ENCODE measurements at places on chromosomes 3 and 15.

- no peak for DNase-seq
These were observed 75.5 kb downstream of the CCR1 start for GRCh38 chr3:46132565-46132964.

DNA sequence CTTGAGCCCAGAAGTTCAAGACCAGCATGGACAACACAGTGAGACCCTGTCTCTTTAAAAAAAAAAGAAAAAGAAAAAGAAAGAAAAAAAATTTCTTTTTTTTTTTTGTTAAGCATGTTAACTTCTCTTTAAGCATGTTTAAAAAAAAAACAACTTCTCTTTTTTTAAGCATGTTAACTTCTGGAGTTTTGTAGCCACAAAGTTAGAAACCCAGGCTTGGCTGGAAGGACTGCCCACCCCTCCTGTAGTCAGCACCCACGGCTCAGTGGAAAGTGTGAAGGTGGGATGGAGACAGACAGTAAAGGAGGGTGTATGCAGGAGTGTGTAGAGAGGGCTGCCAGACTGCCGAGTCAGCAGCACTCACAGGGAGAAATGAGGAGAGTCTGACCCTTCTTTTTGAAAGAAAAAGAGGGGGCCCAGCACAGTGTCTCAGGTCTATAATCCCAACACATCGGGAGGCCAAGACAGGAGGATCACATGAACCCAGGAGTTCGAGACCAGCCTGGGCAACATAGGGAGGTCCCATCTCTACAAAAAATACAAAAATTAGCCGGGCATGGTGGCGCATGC is 33.2 kb downstream of the GOLGA8S start:
- DNase-seq = no peak

DNA sequence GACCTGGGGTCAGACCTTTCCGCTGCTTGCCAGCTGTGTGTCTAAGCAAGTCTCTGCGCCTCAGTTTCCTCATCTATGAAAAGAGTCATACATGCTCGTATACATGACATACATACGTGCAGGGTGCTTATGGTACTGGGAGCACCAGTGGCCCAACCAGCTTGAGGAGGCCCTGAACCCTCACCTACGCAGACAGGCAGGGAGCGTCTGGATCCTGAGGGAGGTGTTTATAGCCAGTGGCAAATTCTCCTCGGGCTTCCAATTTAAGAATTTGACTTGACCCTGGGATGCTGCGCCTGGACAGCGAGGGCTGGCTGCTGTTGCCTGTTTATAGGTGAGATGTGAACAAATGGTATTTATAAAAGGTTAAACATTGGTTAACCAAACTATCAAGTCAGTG is 17.7 kb upstream of the FGD5 start:
- DNase-seq = no peak

- no peak for DNase-seq
These were observed 136.1 kb upstream of the IGSF10 start for GRCh38 chr3:151596940-151597339.

DNA sequence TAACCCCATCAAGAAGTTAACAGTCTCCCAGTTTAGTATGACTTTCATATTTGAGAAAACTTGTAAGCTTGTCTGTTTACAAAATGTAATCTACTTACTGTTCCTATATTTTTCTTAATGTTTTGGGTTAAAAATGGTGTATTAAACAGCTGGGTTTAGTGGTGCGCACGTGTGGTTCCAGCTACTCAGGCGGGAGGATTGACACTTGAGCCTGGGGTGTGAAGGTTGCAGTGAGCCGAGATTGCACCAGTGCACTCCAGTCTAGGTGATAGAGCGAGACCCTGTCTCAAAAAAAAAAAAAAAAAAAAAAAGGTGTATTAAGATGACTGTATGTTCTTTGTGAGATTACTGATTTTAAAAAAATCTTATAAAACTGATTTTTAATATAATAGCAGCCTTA is 69.3 kb downstream of the BBX start:
- DNase-seq = no peak

DNA sequence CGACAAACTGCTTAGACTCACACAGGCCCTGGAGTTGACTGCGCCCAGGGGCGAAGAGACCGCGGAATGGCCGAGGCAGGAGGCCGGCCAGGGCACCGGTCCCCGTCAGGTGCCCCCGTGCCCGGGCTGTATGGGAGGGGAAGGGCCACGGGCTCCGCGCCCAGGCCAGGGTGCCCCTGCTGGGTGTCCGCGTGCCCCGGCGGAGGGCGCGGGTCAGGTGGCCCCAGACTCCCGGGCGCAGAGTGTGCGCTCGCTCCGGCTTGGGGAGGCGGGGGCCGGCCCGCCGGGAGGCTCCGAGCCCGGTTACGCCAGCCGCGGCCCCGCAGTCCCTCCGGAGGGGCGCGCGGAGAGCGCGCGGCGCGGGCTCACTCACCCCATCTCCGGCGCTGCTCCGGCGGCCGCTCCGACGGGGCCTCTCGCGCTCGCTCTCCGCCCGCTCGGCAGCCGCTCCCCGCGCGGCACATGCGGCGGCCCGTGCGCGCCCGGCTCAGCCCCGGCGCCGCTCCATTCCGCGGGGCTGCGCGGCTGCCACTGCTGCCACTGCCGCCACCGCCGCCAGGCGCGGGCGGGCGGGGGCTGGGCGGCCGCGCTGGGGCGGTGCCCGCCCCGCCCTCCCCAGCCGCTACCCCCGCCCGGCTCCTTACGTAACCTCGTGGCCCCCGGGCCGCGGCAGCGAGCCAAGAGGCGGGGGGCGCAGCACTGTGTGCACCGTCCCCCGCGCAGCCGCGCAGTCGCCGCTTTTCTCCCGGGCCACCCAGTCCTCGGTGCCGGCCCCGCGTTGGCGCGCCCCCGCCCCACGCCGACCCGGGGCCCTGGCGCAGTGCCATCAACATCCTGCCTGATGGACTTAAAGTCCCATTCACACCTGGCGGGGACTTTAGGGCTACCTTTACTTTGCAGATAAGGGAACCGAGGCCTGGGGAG is at the start of gene HOMER2:
HOMER2 (minus strand) TSS at position 563 of the 924 bp plus-strand sequence; CDS start at position 378, 185 bp downstream.
- DNase-seq = no peak

DNA sequence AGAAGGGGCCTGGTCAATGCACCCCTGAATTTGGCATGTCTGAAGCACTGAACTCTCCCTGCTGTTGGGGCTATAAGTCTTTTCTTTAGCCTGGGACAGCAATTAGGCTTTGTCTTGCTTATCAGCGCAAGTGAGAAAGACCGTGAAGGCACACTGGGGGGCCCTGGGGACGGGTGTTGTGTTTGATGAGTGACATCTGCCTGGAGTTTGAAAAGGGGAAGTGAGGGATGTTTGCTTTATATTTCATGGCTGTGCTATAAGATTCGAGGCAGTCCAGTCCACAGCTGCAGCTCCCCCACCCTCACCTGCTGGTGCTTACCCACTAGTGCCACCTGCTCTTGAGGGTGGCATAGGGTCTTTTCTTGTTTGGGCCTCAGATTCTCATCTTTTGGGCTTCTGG is 44.8 kb downstream of the CEMIP start:
- DNase-seq = no peak

DNA sequence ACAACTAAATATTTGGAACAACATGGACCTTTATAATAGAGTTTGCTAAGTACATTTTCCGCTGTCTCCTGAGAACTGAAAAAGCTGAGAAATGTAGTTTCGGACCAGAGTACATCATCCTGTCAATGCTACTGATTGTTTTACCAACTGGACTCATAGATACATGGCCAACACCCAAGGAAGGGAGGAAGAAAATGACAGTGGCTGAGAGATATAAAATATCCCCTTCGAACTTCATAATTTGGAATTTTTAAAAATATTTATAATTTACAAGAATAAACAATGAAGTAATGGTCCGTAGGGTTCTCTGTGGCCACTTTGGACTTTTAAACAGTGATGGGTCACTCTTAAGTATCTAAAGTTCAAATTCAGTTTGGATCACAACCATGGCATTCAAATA is 1042.7 kb downstream of the MCTP2 start:
- DNase-seq = no peak

DNA sequence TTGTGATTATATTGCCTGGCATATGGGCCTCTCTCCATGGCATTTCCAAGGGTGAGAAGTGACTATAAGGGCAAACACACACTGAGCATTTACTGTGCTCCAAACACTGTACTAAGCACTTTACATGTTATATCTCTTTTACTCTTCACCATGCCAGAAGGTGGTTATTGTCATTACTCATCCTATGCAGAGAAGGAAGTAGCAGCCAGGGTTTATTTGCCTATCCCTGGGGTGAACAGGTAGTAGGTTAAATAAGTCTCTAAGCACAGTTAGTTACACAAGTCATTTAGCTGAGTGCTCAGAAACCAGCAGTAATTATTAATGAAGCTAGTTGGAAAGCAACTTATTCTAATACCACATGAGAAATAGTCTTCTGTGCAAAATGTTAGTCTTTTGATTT is 109.9 kb upstream of the SYNPR start:
- DNase-seq = no peak

DNA sequence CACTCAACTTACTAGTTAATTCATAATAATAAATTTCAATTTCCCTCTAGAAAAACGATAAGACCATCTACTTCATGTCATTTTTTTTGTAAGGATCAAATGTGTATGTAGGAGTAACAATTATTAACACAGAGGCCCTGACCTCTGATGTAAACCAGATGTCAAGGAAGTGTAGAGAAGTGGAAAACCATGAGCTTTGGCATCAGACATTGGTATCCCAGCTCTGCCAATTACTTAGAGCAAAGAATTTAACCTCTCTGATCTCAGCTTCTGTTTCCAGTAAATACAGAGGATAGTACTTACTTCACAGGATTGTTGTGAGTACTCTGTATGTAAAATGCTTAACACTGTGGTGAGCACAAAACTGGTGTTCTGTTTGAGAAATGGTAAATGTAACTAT is 17.5 kb downstream of the AQR start:
- no peak for DNase-seq

DNA sequence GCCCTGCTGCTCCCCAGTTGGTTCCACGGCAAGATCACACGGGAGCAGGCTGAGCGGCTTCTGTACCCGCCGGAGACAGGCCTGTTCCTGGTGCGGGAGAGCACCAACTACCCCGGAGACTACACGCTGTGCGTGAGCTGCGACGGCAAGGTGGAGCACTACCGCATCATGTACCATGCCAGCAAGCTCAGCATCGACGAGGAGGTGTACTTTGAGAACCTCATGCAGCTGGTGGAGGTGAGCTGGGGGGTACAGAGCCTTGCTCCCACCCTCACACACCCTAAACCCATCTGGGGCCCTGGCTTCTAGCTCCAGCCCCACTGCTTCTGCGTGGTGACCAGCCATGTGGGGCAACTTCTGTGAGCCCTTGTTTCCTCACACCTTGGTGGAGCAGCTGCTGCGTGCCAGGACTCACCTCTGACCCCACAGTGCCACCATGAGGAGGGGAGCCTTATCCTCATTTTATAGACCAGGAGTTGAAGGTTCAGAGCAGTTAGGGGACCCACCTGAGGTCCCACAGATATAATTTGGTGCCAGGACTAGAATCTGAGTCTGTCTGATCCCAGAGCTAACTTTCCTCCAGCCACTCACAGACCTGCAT is 13.3 kb upstream of the LMAN1L start:
- no peak for DNase-seq

DNA sequence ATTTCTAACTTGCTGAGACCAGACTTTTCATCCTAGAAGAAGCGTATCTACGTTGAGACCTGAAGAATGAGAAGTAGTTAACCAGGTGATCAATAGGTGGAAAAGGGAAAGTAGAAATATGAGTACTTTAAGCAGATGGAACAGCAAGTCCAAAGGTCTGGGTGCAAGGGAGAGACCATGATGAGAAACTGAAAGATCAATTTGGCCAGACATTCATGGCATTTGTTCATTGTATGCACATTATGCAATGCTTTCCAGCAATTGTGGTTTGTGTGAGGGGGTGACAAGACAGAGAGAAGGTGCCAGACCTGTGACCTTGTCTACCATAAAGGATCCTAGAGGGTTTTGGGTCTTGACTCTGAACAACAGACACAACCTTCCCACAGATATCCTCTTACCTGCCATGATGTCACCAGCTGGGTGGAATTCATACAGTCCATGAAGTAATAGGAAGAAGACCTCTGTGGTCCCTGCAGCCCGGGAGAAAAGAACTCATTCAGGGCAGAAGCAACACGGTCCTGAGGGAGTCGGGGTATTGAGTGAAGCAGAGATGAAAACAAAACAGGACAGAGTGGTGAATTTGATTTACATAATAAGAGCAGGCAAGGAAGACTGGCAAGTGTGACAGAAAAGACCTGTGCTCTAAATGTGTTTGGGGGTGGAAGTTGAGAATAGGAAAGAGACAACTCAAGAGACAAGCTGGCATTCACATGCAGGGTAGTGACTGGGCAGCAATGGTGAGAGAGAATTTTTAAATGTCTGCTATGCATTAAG is 63.4 kb upstream of the PSMD6 start:
- no peak for DNase-seq

DNA sequence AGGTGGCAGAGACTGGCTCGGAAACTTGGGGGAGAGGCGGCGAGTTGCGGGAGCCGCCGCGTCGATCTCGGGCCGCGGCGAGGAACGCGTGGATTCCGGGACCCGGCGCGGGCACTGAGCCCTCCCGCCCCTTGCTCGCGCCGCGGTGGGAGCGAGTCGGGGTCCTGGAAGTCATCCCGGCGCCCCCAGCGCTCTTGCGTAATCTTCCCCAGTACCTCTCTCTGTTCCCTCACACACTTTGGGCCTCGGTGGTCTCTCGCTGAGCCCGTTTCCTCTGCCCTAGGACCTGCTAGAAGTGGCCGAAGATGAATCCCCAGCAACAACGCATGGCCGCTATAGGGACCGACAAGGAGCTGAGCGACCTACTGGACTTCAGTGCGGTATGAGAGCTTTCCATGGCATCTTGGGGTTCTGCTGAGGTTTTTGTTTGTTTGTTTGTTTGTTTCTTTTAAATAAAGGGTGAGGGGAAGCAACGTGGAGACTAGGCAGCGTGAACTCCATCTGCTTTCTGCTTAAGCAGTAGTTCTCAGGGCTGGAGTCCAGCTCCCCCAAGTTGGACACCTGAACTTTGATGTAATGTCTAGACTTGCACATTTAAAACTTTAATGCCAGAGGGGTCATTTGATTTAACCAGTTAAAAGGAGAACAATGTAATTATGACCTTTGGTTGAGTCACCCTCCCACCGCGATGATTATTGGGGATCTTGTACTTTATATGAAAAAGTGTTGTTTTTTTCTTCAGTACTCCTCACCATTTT is 1.3 kb downstream of the TCF12 start:
- DNase-seq = no peak

DNA sequence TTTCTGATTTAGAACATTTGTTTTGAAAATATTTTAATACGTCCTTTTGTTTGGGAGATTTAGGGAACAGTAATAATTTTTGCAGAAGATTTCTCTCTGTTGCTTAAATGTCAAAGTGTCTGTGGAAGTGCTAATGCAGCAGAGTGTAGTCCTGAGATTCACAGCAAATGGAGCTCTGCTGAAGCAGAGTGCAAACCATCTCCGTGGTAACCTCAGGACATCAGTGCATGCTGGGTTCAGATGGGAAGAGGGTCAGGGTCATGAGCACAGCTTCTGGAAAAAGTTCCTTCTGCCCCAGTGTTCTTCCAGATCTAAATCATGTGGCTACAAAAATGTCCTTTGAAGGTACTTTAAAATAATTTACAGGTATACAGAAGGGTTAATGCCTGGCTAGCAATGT is 39.9 kb upstream of the SLC9A9 start:
- DNase-seq = no peak

GRCh38 chr3:98259707-98260106 is 4.3 kb upstream of the OR5H6 start:
- no peak for DNase-seq

Measured in T-helper 2 cell (primary cell).